ENCODE measurements at places on chromosomes 5 and 9.

- DNase-seq: no peak
Measured at GRCh38 chr9:117044241-117044640, 357.1 kb downstream of the TRIM32 start.

DNA sequence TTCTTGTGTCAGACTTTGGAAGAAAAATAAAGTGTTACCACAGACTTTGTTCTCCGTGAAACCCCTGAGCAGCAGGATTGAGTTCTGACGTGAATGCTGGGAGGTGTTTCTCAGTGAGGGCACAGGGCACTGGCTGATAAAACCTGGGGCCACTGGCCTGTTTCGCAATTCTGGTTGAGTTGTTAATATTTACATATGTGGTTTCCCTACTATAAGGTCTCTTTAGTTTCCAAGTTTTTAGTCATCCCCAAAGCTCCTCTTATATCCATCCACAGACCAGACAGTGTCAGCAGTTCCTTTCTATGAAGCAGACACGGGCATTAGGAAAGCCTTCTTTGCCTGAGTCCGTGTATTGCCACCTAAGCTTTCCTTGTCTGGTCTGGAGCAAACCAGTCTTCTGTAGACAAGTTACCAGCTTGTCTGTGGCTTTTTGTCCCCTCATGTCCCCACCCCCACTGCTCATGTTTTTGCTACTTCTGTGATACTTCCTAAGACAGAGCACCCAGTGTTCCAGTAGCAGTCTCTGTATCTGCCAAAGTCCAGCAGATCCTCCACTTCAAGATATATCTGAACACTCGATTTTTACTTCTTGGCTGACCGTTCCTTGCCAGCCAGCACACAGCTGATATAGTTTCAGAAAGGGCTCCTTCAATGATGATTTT, 42.0 kb downstream of the ACO1 start:
- no peak for DNase-seq

DNA sequence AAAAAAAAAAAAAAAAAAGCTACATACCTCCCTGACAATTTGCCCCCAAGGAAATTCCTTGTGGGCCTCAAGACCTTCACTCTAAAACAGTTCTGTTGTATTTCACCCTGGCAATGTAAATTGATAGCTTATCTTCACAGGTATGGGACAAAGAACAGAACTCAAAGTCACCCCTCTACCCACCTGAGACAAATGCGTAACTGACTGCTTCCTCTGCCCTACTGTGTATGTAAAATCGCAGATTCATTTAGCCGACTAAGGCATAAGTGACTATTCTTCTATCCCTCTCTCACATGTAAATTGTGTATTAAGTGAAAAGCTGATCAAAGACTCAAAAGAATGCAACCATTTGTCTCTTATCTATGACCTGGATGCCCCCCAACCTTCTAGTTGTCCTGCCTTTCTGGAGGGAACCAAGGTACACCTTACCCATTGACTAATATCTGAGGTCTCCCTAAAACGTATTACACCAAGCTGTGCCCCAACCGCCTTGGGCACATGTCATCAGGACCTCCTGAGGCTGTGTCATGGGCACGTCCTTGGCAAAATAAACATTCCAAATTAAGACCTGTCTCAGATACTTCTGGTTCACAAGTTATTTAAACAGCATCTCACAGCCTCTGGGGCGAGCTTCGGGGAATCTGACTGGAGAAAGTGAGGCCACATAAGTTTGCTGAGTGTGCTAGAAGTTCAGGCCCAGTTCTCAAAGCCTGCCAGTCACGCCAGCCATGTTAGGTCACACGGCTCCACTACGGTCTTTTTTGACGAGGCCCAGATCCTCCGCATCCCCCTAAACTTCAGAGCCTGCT, 954 bp downstream of the TBCA start:
- DNase-seq: no peak

GRCh38 chr5:64973215-64973614, 204.5 kb downstream of the CWC27 start:
- DNase-seq: no peak

DNA sequence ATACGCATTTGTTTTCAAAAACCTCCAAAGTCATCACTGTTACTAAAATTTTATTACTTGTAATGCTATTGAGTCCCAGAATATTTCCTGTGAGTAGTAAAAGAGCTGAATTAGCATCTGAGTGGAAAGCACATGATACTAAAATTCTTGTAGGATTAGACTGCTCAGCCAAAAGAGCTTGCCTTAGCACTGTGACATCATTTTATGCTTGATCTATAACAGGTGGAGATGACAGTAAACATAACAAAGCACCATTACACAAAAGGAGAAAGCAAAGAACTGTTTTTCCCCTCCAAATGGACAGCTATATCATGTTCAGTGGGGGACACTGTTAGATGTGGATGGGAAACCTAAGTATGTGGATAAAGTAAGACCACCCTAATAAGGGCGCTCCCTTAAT, 5.8 kb upstream of the JAK2 start:
- DNase-seq: no peak

DNA sequence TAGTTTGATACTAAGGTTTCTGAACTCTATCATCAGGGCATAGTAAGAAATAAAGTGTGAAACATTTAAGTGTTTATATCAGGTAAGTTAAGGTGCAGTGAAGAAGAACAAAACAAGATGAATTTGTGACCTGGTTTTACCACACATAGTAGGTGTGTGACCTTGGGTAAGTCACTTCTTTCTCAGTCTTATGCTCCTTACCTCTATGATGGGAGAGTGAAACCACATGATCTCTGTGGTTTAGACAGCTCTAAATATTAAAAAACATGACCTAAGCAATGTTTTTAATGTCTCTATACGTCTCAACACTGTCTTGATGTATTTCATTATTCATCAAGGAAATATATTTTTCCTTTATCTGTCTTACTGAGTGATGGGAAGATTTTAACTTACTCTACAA, 629.6 kb upstream of the DMAC1 start:
- no peak for DNase-seq

- DNase-seq: no peak
Measured at GRCh38 chr5:55997742-55998351, 3.1 kb upstream of the IL6ST start.

DNA sequence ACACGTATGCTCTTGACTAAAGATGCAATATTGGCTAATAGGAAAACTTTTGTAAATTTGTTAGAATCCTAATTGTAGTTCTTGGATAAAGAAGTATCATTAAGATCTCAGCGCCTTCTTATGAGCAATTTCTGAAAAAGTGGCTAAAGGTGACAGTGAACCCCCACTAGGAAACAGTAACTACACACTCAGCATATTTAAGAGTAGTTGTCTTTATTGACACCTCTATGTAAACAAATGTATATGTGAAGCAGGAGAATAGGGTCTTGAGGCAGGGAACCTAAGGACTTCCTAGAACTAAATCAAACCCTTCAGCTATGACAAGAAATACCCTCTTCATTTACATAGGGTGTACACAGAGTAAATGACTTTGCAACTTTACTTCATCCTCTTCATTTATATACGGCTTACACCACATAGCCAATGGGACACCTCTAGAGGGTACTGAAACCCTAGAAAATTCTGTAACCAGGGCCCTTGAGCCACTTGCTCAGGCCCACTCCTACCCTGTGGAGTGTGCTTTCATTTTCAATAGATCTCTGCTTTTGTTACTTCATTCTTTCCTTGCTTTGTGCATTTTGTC, 2.8 kb downstream of the NIPSNAP3A start:
- no peak for DNase-seq

DNA sequence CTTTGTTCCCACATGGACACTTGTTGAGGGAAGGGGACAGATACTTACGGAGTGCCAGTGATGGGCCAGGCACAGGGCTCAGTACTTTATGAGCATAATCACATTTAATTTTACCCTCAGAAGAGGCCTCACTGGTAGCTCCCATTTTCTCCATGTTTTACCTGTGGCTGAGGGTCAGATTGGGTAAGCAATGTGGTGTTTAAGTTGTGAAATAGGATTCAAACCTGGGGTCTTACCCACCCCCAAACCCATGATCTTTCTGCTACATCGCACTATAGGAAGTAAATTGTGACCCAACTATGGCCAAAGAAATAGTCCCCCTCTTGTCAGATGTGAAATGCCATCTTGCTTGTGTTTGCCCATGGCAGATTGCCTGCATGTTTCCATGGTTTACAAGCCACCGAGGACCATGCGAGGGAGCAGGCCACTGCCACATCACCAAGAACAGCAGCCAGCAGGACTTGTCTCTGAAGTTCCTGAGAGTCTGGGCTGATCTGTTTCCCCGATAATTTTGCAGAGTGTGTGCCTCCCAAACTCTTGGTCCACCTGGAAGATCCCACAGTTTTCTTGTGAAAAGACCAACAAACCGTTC, 95.4 kb downstream of the MACROH2A1 start:
- no peak for DNase-seq

- peak; percentile 37 for DNase-seq
Measured at GRCh38 chr5:18305288-18305924, 671.1 kb downstream of the TAF11L14 start.

DNA sequence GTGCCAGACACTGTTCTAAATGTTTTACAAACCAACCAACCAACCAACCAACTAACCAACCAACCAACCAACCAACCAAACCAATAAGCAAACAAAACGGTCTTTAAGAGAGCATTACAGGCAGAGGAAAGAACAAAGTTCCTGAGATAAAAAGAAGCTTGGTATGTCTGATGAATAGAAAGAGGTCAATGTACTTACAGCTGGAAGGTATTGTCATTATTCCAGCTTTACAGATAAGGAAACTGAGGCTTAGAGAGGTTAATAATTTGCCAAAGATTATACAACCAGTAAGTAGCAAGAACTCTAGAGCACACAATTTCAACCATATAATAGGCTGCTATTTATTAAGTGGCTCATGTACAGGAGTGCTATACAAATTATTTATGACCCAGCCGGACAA, 29.6 kb downstream of the C9orf57 start:
- DNase-seq: no peak

Measured in D721Med (cell line).